Fibroblast of skin of left biceps (primary cell): ENCODE measurements at places on chromosomes 16 and 17.

DNA sequence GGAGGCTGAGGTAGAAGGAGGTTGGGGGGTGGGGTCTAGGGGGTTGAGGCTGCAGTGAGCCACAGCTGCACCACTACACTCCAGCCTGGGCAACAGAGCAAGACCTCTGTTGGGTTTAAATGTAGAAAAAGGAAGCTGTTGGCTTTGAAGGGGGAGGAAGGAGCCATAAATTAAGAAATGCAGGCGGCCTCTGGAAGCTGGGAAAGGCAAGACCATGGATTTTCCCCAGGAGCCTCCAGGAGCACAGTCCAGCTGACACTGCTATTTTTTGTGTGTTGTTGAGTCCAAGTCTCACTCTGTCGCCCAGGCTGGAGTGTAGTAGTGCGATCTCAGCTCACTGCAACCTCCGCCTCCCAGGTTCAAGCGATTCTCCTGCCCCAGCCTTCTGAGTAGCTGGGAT is 15.9 kb downstream of the LITAF start:
- no peak for DNase-seq

DNA sequence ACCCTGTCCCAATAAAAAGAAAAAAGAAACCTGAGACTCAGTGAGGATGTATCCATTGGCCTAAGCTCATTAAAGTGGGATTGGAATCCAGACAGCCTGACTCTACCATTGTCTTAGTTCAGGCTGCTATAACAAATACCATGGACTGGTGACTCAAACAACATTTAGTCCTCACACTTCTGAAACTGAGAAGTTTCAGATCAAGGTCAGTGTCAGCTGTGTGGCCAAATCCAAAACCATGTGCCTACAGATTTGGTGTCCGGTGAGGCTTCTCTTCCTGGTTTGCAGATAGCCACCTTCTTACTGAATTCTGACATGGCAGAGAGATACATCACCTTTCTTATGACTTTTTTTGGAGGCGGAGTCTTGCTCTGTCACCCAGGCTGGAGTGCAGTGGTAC is 53.3 kb upstream of the KDM8 start:
- no peak for DNase-seq

- no peak for DNase-seq
These were observed 4.5 kb upstream of the MMP28 start for GRCh38 chr17:35799942-35800341.

DNA sequence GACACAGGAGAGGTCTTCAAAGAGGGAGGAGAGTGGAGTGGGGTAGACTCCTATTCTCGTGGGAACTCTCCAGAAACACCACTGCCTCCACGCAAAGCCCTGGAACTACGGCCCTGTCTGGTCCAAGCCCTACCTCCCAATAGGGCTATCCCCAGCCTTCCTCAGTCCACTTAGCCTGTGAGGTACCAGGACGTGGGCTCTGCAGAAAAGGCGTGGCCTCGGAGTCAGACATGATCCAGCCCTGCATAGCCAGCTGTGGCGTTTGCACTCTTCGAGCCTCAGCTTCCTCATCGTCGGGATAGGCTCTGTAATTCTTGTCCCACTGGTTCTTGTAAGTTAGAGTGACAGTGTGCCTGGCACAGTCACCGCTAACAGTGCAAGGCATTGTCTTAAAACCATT is 13.8 kb downstream of the ENDOV start:
- DNase-seq = no peak

DNA sequence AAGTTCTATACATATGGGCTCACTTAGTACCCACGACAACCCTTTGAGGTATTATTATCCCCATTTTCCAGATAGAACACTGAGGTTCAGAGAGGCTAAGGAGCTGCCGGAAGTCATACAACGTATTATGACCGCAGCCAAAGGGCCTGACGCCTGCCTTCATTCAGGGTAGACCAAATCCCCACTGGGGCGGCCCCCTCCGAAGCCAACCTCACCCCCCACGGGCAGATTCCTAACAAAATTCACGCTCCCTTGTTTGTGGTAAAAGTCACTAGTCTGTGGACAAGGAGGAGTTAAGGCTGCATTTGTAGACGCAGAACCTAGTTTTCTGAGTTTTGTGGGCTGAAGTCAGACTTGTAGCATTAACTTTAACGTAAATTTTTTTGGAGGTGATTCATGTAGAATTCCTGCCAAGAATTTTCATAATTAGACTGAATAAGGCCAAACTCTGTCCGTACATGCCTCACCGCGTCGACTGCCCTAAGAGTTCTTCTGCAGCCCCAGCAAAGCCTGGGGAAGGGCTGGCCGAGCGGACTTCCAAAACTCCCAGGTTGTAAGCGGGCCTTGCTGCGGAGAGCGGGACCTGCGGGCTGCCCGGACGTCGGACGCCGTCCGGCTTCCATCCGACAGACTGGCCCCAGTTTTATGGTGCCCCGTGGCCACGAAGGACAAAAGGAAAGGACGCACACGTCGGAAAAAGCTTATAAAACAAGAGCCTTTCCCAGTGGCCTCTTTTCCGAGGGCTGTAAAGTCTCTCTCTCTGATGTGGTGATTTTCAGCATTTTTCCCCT is 75.7 kb downstream of the NXN start:
- DNase-seq = peak; percentile 91

DNA sequence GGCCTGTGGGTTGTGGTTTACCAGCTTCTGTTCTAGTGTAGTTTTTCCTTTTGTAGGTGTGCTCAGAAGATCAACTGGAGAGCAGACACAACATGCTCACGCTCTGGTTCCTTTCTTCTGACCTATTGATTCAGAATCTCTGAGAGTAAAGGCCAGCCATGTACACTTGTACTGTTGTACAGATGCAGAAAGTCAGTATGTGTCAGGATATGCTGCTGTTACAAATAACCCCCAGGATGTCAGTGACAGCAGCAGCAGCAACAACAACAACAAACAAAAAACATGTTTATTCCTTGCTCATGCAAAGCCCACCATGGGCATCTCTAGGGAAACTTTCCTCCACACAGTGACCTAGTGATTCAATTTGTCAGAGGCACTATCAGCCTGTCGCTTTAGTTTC is 154.8 kb upstream of the RBFOX1 start:
- DNase-seq = no peak

- DNase-seq = no peak
These were observed 24.9 kb downstream of the SBK1 start for GRCh38 chr16:28317040-28317880.

DNA sequence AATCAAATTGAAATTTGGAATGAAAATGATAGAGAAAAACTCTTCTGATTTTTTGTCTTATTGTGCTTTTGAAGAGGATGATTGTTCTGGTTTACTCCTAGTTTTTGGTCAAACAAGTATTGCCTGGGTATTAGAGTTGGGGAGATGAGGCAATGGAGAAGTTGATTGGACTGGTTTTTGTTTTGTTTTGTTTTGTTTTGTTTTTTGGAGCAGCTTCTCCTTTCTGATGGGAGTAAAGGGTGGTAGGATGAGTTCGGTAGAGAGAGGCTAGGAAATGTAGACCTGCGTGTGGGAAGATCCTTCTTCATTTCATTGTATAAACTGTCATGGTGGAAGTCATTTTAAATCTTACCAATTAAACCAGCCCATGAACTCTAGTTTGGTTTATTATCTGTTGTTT is 17.7 kb downstream of the ATP6V0A1 start:
- DNase-seq = no peak

DNA sequence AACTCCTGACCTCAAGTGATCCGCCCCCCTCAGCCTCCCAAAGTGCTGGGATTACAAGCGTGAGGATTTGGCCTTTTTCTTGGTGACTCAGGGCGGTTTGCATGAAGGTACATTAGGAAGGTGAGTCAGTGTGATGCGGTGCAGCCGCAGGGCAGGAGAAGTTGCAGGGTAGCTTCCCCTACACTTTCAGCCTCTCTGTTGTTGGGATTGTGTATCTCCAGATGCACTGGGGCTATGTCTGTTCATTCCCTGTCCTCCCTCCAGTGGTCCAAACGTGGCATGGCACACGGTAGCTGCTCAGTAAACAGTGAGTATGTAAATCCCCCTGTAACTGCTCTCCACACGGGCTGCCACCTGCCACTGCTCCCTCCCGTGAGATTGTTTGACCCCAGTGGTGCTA is 109.1 kb upstream of the CDC42EP4 start:
- DNase-seq = no peak

GRCh38 chr17:35082073-35082657 is 18.7 kb upstream of the RFFL start:
- peak; percentile 56 for DNase-seq

DNA sequence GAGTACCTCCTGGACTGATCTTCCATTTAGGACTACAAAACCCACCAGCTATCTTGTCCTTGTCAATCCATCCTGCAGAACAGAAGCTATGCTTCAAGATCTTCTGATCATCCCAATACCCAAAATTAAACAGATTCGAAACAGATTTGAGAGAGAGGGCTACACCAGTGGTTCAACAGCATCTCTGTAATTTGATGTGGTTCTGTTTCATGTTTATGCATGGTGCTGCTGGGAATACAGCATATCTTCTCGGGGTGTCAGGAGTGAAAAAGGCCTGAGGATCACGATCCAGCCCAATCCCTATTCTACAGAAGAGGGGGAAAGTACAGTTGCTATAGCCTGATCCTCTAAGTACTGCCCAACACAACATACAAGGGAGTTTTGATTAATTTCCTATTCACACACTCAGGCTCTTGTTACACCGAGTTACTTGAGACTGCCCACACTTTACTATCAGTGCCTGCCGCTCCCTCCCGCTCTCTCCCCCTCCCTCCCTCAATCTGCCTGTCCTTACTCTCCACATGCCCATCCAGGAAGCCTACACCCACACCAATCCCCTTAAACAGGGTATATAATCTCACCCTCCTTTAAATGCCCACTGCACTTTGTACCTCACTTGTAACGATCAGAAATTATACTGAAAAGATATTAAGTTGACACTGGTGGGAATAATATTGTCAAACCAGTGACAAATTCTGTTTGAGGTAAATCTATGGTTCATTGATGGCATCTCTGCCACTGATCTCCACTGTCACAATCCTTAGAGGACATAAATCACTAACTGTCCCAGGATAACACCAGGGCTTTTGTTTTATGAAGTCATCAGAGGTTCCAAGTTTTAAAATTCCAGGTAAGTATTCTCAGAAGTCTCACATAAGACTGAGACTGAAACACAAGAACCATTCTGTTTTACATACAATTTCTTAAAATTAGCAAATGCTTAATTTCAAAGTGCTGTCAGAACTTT is 89.3 kb upstream of the PLEKHM1 start:
- DNase-seq = no peak

DNA sequence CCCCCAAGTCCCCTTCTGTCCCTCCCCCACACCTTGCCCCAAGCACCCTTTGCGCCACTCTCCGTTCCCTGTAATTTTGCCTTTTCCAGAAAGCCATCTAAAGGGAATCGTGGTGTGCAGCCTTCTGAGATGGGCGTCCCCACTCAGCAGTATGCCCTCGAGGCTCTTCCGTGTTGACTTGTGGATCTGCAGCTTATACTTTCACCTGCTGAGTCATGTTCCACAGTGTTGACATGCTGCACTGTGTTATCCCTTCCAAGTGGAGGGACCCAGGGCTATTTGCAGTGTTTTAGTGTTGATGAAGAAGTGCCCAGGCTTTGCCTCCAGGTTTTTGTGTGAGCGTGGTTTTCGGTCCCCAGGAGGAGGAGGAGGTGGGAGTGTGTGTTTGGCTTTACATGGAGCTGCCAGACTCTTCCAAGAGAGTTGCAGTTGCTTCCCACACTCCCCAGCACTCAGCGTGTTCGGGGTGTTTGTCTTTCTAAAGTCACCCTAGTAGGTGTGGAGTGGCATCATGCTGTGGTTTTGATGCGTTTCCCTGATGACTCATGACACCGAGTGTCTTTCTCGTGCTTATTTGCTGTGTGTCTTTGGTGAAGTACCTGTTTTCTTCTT is 32.1 kb upstream of the JPT2 start:
- no peak for DNase-seq

DNA sequence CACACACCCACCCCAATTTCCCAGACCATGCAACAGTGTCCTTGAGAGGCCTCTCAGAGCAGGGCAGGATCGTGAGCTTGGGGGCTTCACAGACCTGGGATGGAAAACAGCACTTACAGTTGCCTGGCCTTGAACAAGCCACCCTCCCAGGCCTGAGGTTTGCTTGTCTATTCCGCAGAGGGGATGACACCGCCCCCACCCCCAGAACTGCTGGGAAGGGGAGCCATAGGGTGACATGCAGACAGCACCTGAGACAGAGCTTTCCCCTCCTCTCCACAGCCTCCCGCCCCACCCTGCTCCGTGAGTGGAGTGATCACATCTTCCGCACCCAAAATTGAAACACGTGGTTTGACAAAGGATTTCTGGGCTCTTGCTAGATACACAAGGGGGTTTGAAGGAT is 131.5 kb upstream of the TNRC6C start:
- no peak for DNase-seq

GRCh38 chr16:71288890-71289731 is at the start of gene CMTR2:
Gene CMTR2, minus strand, starts transcription at chr16:71289402. Its CDS starts 3,482 bp downstream, at chr16:71285920.
- peak; percentile 92 for DNase-seq

DNA sequence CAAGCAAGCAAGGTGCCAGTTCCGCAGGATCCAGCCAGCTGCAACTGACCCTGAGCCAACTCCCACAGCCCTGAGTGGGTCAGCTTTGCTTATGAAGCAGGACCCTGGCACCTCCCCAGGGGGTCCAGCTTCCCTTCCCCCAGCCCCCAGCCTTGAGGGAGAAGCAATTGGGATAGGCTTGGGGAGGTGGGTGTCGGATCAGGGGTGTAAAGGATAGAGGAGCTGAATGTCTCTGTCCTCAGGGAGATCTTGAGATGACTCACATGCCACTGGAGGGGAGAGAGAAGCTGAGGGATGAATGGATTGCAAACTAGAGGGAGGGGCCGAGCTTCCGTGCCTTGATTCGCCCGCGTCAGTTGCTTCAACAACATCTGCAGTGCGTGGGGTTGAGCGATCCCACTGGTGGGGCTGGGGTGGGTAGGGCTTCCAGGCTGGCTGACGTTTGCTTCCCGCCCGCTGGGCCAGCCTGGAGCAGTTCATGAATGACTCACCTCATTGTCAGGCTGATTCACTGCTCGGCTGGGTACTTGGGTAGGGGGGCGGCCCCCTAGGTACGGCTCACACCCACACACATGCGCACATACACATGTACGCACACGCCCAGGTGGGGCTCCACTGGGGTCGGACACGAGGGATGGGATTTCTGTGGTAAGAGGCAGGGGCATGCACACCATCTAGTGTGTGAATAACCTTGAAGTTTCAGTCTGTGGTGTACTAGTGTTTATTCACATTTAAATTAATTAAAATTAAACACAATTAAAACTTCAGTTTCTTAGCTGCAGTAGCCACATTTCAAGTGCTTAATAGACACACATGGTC is 3.6 kb upstream of the HROB start:
- peak; percentile 96 for DNase-seq
